ENCODE measurements at places on chromosomes 6 and 20.

DNA sequence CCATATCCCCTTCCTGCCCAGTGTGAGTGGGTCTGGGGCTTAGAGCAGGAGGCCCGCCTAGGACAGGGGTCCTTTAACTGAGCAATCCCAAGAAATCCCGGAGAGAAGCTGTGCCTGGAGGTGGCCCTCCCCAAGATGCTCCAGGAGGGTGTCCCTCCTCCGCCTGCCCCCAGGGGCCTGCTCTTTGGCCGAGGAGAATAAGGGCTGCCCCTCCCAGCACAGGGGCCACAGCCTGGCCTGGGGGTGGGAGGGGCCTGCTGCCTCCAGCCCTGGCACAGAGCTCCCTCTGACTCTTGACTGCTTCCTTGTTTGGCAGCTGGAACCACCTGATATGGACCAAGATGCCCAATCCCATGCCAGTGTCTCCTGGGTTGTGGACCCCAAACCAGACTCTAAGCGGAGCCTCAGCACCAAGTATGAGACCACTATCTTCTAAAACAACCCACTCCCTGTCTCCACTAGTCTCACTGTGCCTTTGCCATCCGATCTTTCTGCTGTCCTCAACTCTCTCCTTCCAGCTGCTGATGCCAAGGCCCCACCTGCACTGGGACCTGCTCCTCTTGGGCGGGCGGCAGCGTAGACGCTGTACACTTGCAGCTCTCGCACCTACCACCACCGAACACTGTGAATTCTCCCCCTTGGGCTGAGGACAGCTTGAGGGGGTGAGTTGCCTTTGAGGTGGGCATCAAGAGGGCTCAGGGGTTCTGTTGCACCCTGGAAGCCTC, 54.3 kb downstream of the TCP11 start:
- no peak for DNase-seq

DNA sequence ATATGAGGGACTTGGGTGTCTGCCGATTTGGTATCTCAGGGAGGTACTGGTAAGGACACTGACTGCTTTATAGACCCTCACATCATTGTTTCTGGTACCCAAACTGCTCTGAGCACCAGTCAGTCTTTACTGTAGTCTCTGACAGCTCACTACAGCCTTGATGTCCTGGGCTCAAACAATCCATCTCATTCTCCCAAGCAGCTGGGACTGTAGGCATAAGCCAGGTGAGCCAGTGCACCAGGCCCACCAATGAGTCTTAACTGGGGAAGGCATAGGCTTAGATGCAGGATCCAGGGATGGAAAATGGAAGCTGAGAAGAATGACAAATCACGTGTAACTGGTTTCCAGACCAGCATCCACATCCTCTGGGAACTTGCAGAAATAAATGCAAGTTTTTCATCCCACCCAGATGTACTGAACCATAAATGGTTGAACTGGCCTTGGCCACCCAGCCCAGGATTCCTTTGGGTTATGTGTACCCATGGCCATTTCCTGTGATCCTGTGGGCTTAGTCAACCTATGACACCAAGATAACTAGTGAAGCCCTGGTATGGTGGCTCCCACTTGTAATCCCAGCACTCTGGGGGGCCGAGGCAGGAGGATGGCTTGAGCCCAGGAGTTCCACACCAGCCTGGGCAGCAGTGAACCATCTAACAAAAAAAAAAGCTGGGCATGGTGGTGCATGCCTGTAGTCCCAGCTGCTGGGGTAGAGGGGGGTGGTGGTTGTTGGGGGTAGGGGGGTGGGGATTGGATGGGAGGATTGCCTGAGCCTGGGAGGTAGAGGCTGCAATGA, 5.8 kb downstream of the TUBB start:
- no peak for DNase-seq

GRCh38 chr6:4607793-4608192, 168.4 kb upstream of the CDYL start:
- no peak for DNase-seq

DNA sequence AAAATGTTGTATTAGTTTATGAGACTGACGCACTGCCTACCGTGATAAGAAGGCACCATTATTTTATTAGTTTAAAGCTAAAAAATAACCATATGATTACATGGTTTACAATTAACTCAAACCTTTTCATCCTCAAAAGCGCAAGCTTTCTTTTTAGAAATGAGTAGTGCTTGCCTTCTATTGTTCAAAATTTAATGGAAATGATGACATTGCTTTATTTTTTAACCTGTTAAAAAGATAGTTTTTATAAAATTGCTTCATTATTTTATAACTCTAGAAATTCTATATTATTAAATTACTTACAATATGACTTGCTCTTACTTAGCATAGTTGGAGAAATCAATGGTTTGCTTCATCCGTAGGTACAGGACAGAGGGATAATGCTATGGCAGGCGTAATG, 78.7 kb upstream of the HDDC2 start:
- DNase-seq: no peak

GRCh38 chr6:164108092-164108491, 693.6 kb downstream of the QKI start:
- no peak for DNase-seq

- DNase-seq: no peak
Measured at GRCh38 chr20:59850018-59850641, 83.3 kb downstream of the SYCP2 start.

GRCh38 chr6:125804264-125804663, 13.5 kb downstream of the NCOA7 start:
- no peak for DNase-seq

Measured in activated CD4-positive, alpha-beta T cell treated with anti-CD3 and anti-CD28 coated beads for 24 hours (primary cell).